NCI-H1105 treated with DMSO at 0.1 percent for 48 hours (cell line): ENCODE measurements at places on chromosomes 2 and 18.

- no peak for DNase-seq
Measured at GRCh38 chr18:75269696-75270095, 59.1 kb downstream of the TSHZ1 start.

GRCh38 chr2:189583227-189584198 lies 2.9 kb upstream of the SLC40A1 start:
- DNase-seq = no peak

DNA sequence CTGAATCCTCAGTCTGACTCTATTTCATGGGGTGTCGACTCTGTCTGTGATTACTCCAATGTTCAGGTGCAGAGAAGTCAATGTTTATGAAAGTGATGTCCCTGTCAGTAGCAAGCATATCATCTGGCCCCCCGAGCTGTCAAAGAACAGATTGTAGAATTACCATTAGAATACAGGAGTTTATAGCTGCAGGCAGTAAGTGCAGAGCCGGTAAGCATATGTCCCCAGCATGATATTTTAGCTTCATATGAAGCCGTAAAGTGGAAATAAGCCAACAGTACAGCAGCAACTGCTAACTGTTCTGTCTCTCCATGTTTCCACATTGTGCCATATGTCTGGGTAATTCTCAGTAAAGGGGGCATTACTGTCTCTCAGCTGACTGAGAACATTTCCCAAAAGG lies 541.8 kb downstream of the SOX11 start:
- DNase-seq = no peak

DNA sequence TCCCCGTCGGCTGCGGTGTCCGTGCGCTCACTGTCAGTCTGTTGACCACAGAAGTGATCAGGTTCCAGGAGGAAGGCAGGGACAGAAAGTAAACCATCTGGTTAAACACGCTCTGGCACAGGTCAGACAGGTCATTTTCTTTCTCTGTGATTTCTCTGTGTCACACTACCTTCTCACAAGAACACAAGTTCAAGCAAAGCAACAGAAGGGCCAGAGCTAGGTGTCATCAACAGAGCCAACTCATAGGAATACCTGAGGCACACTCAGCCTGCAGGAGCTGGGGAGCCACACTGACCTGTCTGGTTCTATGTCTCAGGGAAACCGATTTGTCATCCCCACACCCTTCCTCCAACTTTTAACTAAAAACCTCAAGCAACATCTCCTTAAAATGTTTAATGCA lies 115.1 kb upstream of the ZBTB14 start:
- no peak for DNase-seq

GRCh38 chr2:8676921-8677645 lies 4.8 kb upstream of the ID2 start:
- no peak for DNase-seq

DNA sequence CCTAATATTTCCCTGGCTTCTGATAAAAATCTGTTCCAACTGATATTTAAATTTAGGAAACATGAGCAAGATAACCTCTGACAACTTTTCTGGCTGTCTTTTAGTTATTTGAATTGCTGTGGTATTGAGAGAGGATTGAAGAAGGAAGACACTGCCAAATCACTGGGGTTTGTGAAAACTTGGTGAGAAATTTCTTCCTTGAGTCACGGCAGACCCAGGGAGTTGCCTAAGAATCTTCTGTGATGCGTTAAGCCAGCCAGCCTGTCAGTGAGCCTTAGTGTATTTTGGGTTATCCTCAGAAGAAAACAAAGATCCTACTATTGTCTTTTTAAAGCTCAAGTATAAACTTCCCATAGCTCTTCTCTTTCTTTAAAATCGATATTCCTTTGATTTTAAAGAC lies 17.5 kb upstream of the DOK6 start:
- no peak for DNase-seq

DNA sequence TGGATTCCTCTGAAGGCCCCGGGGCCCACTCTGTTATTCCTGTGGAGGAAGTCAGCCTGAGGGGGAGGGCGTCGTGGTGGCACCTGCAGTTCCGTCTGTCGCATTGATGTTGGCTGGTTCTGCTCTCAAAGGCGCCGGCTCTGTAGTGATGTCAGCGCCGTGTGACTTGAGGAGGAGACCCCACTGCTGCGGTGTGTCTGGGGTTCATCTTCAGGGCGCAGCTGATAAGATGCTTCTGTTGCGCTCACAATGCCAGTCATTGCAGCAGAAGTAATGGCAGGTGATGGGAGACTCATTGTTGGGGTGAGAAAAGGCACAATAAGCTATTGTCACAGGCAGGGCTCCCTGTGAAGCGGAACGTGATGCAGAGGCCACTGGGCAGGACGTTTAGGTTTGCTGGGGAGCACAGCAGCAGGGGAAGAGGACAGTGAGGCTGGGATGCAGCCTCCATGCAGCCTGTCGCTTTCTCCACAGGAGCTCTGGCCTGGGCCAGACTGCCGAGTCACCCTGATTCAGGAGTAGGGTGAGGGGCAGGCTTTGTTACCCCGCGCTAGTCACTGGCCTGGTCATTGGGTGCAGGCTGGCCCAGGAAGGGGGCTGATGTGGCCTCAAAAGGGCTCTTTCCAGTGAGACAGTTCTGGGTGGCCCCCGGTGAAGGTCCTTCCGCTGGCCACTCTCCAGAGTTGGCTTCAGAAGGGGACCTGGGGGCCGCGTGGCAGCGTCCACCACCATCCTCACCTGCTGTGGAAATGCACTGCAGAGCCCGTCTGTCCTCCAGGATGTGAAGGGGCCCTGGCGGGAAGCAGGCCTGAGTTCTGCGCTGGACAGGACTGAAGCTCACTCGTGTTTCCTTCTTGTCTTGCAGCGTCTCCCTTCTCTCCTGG lies 42.9 kb downstream of the SH3BP4 start:
- DNase-seq = no peak

DNA sequence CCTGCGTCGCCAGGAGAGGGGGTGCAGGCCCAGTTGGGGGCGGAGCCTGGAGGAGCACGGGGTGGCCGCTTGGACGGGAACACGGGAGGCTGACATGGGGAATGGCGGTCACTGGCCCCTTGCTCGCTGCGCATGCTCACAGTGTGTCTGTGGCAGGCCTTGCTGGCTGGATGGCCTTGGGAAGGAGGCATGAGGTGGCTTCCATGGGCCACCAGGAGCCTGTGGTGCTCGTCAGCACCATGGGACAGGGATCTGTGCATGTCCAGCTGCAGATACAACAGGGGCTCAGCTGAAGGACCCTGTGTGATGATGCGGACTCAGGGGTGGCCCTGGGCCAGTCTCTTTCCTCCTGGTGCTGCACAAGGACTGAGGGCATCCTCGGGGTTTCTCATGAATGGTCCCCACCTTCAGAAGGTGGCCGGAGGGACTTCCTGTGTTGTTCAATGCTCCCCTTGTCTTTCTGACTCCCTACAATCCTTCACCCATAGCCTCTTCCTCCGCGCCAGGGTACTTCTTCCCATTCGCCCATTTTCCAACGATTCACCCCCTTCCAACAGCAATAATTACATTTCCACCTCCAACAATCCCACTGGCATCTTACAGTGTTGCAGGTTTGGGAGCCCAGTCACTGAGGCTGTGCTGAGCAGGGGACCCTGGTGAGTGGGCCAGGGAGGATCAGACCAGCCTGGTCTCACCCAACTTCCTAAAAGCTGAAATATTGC lies 3.4 kb upstream of the SP140L start:
- DNase-seq = no peak

DNA sequence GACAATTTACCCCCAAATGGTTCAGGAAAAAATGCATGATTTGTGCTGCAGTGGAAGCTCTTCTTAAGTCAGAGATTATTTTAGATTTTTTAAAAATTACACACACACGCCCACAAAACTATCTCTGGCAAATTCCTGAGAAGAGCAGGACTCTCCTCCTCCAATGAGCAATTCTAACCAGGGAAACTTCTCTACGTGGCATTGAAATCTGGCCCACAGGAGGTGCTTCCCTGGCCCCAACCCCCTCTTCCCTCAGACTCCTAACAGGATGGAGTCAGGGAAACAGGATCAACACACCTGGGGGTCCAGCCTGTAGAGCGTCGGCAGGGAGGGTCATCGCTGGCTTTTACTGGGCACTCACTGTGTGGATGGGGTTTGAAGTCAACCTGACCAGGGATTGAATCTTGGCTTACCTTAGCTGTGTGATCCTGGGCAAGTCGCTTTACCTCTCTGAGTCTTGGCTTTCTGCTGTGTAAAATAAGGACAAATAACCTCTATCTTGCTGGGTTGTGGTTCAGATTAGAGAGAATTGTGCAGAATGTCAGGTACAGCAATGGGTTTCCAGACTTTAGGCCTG lies 65.4 kb upstream of the ASAP2 start:
- DNase-seq = no peak

GRCh38 chr2:38528534-38528933 lies 74.2 kb downstream of the HNRNPLL start:
- no peak for DNase-seq

DNA sequence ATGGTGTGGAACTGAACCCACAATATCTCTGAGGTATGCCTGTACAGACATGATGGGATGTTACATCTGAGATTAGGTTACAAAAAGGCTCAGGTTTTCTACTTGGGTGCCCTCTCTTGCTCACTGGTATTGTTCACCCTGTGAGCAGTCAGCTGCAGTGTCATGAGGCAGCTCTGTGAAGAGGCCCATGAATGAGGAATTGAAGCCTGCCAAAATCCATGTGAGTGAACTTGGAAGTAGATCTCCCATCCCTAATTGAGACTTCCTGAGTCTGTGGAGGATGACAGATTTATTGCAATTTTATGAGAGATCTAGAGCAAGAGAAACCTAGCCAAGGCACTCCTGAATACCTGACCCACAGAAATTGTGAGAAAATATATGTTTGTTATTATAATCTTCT lies 404.9 kb upstream of the ZEB2 start:
- DNase-seq = peak; percentile 53

GRCh38 chr2:119323459-119323858 lies 43.2 kb downstream of the C2orf76 start:
- DNase-seq = no peak

DNA sequence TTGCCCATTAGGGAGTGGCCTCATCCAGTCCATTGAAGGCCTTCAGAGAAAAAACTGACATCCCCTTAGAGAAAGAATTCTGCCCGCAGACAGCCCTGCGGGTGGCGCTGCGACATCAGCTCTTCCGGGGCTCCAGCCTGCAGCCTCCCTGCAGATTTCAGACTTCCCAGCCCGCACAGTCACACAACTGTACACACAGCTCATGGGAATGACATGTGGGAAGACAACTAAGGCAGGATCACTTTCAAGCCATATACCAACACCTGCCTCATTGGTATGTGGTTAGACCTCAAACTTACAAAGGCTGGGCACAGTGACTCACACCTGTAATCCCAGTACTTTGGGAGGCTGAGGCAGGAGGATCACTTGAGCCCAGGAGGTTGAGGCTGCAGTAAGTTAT lies 24.8 kb upstream of the TUBB6 start:
- DNase-seq = no peak

GRCh38 chr2:100110614-100111000 lies 31.8 kb downstream of the AFF3 start:
- no peak for DNase-seq

- no peak for DNase-seq
Measured at GRCh38 chr2:191620144-191620543, 57.8 kb upstream of the NABP1 start.

GRCh38 chr2:38671946-38672345 lies 6.0 kb downstream of the GALM start:
- no peak for DNase-seq

DNA sequence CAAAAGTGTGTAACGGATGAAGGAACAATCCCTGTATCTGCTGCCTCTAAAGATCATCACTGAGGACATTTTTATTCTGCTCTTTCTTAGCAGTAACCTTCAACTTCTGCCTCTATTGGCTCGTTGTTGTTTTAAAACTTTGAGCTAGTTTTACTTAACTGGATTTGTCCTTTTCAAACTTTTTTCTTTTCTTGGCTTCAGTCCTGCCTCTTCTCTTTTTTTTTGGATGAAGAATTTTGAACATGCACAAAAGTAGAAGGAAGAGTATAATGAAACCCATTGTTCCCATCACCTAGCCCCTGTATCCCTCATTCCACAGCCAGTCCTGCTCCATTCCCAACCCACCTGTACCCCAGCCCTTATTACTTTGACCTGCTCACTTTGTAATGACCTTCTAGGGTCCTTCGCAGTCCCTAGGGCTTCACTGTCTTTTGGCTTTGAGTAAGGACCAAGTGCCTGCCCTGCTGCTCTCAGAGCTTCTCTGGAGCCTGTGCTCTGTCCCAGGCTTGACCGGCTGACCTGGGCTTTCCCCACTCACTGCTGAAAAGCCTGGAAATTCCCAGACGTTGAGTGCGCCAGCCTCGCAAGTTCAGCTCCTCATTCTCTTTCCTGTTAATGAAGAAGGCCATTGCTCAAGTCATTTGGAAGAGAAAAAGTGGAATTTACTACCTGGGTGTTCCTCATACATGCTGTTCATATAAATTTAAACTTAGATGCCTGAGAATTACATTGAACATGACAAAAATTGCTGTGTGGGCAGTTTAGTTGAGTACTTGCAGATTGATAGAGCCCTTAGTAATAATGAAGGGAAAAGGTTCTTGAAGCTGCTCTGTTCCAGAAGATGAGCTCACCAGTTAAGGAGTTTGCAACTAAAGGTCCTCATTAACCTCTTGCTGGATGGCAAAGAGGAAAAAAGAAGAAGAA lies 149.3 kb upstream of the ALPP start:
- no peak for DNase-seq

GRCh38 chr2:232757905-232758304 lies 18.5 kb downstream of the KCNJ13 start:
- DNase-seq = no peak

DNA sequence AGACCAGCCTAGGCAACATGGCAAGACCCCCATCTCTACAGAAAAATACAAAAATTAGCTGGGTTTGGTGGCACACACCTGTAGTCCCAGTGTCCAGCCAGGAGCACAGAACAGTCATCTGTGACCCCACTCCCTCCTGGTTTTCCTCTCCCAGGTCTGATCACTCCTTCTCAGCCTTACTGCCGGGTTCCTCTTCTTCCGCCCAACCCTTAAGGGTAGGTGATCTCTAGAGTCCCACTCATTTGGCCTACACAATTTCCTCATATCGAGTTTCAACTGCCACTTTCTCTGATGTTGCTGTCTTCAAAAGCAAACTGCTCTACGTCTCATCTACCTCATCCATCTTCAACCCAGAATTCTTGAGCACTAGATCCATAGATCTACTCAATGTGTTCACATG lies 13.4 kb upstream of the MAT2A start:
- no peak for DNase-seq

DNA sequence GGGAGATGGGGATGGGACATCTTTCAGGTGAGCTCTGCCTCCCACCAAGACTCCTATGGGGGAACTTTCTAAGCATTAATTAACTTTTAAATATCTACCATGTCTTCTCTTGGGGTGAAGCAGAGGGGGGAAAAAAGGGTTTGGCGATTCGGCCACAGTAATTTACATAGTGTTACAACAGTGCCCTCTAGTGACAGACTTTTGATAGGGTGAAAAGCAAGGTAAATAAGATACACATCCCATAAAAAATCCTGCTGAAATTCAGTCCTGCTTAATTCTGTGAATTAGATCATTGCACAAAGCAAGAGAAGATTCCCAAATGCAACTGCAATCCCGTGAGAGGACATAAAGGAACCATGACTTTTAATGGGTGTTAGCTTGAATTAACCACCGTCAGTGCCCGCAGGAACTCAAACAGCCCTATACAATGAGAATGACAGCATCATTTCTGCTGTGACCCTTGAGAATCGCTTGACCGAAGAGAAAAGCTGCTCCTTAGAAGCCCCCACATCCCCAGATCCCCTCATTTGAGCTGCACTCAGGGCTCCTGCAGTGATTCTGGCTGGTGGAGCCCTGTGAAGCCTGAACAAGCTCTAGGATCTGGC lies 32.8 kb downstream of the FAM124B start:
- DNase-seq = peak; percentile 20
